ENCODE measurements at places on chromosomes 5 and 9.

- DNase-seq: no peak
Observed at GRCh38 chr9:71490810-71491209, 277.5 kb downstream of the CEMIP2 start.

DNA sequence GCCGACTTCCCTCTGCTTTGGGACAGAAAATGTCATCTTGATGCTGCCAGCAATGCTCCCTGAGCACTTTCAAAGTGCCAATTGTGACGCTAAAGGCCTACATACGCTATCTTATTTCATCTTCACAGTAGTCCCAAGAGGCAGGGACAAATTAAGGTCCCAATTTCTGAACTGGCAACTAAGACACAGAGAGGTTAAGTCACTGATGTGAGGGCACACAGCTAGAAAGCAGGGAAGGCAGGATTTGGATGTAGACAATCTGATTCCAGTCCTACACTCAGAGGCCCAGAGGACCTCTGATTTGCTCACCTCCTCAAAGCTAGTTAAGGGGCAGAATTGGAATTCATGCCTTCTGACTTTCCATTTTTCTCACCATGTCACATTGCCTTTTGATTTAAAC lies 249.2 kb upstream of the CLINT1 start:
- no peak for DNase-seq

GRCh38 chr9:83583151-83584014 lies 39.6 kb upstream of the IDNK start:
- peak; percentile 24 for DNase-seq

GRCh38 chr9:75176037-75176436 lies 87.7 kb downstream of the OSTF1 start:
- no peak for DNase-seq

DNA sequence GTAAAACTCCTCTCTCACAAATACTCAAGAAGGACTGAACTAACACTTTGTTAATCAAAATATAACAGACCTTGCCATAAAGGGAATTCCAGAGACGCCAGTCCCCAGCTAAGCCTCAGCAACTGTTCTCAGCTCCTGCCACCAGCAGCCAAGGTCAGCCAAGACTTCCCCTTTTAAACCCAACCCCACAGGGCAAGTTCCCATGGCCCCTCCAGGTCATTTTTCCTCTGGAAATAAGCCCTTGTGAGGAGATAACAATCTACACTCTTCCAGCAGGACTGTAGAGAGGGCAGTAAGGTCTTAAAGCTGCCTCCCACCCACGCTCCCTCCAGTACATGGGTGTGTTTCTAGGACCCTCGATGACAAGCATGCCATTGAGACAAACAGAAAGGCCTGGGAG lies 78.3 kb downstream of the DPYSL3 start:
- no peak for DNase-seq

GRCh38 chr9:33388110-33388994 lies 14.0 kb downstream of the AQP7 start:
- DNase-seq: no peak

DNA sequence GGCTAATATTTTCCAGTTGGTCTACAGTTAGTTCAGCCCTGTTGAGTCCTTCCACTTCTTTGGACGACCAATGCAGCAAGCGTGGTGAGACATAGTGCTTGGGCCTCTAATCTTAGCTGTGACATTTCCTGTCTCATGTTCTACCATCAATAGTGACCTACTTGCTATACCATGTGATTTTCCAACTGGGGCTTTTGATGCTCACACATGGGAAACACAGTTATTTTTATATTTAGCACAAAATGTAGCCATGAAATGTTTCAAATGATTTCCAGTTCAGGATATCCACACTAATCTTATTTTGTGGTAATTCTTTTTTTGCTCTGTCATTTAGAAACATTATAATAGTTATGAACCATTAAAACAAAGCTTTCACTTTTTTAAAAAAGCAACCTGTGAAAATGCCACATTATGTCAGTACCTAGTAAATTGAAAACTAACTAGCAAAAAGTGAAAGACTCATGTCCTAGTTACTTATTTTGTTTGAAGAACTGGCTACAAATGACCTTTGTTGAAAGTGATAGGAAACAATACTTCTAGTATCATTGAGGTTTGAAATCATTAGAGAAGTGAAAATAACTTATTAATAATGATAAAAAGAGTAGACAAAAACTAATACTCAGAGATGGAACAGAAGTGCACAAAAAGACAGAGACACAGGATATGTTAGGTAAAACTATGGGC lies 18.3 kb downstream of the MARCHF3 start:
- no peak for DNase-seq

DNA sequence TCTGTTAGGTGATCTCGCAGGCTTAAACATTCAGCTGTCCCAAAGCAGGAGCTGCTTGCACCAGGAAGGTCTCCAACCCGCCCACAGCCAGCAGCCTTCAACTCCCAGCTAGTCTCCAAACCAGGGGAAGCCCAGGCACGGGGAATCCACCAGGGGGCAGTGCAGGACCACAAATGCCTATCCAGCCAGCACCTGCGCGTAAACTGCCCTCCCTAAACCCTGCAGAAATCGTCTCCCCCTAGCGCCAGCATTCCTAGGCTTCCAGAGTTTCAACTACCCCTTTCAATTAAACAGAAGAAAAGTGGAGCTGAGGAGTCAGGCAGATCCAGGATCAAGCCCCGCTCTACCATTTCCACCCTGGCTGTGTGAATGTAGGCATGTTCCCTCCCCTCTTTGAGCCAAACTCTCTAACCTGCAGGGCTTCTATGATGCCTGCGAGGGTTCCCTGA lies 72.0 kb downstream of the HRH2 start:
- DNase-seq: peak; percentile 97

DNA sequence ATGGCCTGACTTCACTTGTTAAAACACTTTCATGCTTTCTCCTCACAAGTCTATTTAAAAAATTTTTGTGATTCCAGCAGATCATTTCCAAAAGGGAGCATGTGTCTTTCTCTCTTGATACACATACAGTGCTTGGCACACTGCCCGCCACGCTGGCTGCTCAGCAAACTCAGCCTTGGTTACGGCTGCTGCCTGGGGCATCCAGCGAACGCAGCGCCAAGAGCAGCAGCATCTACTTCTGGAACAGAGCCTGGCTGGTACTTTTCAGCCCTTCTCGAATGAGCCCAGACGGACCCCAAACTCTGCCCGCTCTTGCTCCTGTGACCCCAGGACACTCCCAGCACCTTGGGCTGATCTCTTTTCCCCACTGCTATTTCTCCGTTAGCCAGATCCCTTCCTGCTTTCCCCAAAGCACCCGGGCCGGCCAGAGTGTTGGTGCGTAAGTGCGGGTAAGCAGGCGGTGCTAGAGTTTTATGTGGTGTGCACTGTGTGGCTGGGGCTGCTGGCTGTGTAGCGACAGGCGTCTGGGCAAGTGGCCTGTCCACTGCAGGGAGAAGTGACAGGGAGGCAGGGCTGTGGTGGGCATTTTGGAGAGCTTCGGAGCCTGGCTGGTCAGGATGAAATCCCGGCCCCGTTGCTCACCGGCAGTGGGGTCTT lies 73.2 kb downstream of the SH3PXD2B start:
- DNase-seq: no peak

- DNase-seq: no peak
Observed at GRCh38 chr5:54713923-54714581, 196.5 kb downstream of the SNX18 start.

- no peak for DNase-seq
Observed at GRCh38 chr9:37348917-37349316, 73.6 kb upstream of the GRHPR start.

- DNase-seq: no peak
Observed at GRCh38 chr9:97504381-97505216, 3.1 kb downstream of the TMOD1 start.

DNA sequence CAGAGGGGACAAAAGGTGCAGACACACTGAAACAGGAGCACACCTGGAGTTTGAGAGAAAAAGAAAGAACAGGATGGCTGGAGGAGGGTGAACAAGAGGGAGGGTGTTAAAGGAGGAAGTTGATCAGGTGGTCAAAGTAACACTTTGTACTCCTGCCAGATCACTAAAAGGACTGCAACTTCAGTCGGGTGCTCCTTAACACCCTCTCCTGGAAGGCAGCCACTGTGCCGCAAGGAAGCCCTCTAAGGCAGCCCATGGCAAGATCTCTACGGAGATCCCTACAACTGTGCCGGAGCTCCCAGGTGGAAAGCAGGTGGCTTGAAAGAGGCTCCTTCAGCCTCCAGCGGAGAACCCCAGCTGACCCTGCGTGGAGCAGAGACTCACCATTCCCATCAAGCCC lies 124.4 kb upstream of the MSX2 start:
- DNase-seq: no peak

DNA sequence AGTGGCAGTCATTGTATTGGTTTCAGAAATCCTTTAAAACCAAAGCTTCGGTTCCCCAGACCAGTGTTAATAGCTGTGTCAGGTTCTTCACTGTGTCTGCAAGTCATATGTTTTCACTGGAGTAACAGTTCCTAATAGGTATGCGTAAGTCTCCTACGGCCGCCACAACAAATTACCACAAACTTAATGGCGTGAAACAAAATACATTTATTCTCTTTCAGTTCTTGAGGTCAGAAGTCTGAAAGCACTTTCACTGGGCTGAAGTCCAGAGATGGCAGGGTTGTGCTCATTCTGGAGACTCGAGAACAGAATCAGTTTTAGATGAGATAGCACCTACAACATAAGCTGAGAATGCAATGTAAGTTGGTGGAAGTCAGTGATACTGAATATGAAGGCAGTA lies 556.2 kb downstream of the TLE4 start:
- DNase-seq: no peak

DNA sequence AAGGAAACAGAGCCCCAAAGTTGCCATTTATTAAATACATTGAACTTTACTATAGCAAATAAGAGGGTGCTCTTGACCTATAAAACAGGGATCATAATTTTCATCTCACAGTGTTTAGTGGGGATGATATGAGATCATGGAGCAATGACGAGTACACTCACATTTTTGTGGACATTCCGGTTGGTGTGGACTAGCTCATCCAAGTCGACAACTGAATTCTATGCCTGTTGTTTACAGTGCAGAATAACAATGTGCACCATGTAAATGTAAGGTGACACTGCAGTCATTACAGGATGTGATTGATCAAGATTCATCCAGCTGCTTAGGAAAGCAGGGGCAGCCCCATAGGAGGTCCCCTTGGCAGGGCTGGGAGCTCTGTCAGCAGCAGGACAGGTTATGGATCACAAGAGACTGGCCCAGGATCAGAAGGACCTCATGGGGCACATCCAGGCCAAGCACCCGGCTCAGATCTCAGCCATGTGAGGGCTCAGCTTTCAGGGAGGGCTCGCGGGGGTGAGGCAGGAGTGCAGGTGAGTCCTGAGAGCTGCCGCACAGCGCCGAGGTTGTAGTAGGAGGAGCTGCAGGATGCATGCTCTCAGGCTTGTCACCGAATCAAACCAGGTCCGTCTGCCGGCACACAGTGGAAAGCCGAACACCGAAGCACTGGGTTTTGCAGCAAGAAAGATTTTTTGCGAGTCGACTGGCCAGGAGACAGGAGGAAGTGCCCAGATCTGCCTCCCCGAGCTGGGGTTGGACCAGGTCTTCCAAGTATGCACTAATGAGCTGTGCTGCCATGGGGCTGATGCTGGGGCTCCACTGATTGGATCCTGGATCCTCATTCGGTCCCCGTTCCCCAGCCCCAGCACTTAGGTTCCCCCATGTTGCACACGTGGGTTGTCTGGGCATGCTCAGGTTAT lies 28.2 kb downstream of the MRPL36 start:
- no peak for DNase-seq

DNA sequence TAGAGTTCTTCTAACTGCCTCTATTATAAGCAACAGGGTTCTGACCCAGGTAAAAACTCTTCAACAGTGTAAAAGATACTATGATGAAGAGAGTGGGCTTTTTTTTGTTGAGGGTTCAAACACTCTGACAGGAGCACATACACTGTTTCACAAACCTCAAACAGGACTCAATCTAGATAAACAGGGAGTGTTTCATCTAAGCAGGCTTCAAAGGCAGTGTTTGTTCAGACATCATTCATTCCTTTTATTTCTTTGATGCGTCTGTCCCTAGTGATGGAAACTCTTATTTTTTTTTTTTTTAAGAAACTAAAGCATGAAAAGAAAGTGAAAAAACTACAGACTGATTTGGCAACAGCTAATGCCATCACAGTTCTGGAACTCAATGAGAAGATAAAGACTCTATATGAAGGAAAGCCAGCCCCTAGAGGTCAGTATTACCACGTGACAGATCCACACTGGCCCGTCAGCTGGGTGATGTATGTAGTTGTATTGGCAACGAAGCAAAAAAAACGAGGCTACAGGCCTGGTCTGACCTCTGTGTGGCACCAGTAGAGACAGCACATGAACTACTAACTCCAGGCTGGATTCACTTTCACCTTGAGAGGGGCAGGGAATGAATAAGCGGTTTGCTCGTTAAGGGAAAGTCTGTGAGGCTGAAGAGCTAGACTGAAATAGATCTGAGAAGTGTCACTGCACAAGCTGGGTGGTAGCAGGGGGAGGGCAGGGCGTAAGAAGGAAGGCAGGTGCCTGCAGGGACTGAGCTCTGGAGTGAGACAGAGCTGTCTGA lies 172.2 kb downstream of the CCDC192 start:
- DNase-seq: peak; percentile 9
